Activated naive CD8-positive, alpha-beta T cell treated with anti-CD3 and anti-CD28 coated beads for 36 hours (primary cell): ENCODE measurements at places on chromosomes 6 and 20.

GRCh38 chr20:20712004-20712473 is 405 bp downstream of the RALGAPA2 start:
- no peak for DNase-seq

DNA sequence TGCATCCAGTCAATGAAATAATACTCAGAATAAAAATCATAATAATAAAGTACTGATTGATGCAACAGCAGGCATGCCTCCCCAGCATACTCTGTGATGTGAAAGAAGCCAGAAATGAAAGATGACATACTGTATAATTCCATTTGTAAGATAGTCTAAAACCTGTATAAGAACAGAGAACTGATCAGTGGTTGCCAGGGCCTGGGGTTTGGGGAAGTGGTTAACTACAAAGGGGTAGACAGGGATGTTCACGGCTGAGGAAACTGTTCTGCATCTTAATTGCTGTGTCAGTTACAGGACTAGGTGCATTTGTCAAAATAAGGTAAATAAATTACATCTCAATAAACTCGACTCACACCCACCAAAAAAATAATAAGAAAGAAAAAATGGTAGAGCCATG is 81.3 kb upstream of the BMP2 start:
- no peak for DNase-seq

DNA sequence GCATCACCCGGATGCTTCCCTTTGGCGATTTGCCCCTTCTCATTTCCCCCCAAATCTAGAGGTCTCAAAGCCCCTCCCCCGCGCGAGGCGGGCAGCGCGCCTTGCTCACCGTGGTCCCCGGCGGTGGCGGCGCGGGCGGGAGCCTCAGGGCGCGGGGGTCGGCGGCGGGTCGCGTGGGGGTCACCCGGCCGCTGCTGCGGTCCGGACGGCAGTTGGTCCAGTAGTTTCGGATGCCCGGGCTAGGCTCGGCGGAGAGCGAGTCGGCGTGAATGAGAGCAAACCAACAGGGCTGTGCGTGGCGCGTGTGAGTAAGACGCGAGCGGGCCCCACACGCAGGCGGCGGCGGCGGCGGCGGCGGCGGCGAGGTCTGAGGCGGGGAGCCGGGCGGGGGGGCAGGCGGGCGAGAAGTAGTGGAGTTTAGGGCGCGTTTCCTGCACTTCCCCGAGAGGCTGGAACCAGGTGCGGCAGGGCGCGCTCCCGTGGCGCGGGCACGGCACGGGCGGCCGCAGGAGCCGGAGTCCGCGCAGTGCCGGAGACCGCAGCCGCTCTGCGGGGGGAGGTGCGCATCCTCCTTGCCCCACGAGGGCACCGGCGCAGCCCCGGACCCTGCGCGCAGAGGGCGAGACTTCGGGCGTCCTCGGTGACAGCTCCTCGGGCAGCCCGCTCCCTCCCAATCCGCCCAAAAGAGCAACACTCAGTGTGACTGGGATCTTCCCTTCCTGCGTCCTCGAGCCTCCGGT is 567 bp downstream of the HS3ST5 start:
- DNase-seq = peak; percentile 1

DNA sequence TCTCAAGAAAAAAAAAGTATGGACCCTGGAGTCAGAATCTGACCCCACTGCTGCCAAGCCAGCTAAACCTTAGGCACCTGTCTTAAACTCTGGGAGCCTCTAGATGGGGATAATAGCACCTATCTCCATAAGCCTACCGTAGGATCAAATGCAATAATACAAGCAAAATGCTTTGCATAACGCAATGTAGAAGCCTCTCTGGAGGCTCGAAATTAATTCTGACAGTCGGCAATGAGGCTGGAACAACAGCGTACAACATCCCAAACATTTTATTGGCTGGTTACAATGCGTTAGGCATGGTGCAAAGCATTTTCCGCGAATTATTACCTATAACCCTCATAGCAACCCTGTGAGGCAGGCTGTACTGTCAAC is 521 bp downstream of the CDK5RAP1 start:
- no peak for DNase-seq

DNA sequence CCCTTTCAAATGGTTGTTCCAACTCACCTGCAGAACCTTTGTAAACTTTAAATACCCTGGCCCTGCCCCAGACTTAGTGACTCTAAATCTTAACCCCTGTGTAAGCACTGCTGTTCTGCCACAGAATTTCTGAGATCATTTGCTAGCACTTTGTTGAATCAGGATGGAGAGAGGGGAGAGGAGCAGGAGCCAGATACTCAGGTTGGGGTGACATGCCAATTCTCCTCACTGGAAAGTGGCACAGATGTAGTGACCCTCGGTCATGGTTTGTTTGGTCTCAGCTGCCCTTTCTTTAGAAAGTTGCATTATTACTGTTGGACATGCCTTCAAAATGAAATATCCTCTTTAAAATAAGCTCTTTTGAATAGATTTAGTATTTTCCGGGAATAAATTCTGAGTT is 168.0 kb downstream of the ZFAND3 start:
- DNase-seq = no peak

- DNase-seq = no peak
Observed at GRCh38 chr6:170253226-170253909, 37.5 kb downstream of the DLL1 start.

DNA sequence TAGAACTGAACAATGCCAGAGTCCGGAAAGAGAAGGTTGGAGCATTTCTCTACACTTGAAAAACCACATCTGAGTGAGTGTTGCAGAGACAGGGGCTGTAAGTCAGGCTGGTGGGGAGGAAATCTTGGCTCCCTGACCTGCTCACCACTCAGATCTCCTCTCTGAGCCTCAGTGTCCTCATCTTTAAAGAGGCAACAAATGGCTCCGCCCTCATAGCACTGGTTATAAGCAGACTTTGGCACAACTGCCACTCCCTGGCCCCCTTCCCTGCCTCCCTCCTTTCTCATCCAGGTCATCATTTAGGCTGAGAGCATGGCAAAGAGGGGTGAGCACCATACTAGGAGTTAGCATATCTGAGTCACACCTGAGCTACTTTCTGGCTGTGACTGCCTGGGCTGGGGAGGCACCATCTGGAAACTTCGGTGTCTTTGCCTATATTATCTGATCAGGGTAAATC is 10.6 kb downstream of the SIRPG start:
- no peak for DNase-seq

- no peak for DNase-seq
Observed at GRCh38 chr20:48584391-48585060, 243.3 kb downstream of the PREX1 start.

DNA sequence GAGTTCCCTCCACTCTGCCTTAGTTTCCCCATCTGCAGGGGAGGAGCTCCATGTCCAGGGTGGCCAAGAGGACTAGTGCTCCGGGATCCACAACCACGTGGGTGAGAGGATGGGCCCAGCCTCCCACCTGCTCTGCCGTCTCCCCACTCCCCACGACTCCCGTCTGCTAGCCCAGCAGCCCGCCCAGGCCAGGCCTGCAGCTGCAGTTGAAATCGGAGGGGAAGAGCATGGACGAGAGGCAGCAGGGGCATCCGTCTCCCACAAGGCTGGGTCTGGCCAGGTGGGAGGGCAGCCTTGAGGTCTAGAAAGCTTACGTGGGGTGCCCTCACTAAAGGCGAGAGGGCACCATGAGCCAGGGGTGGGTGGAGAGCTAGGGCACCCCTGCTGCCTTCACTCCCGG is 8.6 kb downstream of the NOL4L start:
- DNase-seq = no peak
